Astrocyte (in vitro differentiated cells and primary cell): ENCODE measurements at places on chromosomes 7 and 10.

DNA sequence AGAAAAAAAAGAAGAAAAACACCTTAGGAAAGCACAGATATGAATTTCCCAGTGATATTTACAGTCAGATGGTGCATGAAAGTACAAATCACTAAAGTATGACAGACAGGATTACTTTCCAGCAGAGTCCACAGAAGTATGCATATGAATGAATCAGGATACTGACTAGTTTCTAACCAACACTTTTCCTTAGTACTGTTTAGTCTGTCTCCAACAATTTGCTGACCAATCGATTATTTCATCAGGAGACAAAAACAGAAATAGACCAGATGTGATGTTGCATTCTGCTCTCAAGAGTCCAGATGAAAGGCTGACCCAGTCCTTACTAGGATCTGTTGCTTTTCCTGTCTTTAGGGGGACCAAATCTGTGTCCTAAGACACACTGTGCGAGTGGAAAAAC is 14.6 kb downstream of the SLC35B4 start:
- peak; percentile 16 for DNase-seq

- DNase-seq: no peak
Measured at GRCh38 chr7:2228921-2229320, 3.8 kb downstream of the MAD1L1 start.

GRCh38 chr10:70903262-70903921 is 15.0 kb upstream of the PCBD1 start:
- no peak for DNase-seq

DNA sequence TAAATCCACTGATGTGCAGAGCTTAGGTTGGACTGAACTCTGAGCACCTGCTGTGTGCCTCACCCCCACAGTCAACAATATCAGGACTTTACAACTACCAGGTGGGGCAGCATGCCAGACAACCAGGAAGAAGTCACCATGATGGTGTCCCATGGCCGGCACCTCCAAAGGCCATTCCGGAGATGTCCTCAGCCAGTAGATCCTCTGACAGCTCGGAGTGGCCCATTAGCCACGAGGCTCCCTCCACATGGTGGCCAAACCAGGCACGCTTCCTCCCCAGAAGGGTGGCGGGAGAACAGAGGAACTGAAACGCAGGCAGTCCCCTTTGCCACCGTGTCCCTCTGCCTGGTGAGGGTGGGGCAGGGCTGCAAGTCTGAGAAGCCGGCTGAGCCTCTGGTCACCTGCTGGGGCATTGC is 390.0 kb downstream of the TNS3 start:
- no peak for DNase-seq

DNA sequence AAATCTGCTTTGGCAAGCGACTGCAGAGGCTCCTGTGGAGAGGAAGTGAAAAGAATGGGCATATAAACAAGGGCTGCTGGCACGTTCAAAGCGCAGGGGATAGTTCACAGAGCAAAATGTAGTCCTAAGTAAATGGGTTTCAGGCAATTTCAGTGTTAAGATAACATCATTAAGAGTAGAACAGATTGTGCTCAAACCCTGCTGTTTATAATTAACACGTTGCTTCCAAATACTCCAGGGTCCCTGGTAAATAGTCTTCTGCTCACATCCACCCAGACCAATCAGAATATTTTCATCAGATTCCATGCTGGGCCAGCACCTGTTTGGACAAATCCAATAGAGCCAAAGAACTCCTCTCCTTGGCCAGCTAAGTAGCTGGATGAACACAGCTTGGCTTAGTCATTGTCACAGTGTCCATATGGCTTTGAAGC is 81.4 kb downstream of the ORC5 start:
- DNase-seq: no peak

- peak; percentile 14 for DNase-seq
Measured at GRCh38 chr7:87345962-87346371, 503 bp downstream of the CROT start.

DNA sequence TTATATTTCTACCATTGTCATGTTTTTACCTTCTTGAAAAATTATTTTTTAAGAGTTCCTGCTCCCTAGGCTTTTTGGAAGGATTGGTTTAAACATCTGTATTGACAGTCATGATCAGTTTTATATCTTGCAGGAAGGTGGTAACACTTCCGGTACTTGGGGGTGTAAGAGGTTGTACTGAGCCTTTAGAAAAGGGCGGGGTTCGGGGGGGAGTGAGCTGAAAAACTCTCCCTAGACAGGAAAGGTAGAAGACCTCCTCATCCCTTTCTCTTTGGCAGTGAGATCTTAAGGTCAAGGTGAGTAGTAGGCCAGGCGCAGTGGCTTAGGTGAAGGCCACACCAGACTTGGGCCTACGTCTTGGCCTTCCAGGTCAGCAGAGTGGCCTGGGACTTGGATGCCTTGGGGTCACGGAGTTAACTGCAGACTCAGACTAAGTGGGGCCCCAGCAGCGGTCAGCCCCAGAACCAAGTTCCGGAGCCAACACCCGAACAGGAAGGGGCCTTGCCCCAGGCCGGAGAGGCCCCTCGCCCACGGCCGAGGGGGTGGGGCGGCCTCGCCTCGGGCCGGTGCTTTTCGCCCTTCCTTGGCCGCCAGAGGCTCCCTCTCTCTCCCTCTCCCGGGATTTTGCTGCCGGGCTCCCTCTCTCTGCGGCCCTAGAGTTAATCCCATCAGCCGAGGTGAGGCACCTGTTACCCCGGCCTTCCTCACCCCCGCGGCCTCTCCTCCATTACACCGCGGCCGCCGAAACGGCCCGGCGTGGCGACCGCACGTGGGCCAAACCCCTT is at the start of gene PPP1R9A:
Gene PPP1R9A (plus strand): TSS at position 569 of the 785 bp plus-strand sequence. CDS start 2,520 bp downstream, outside the sequence.
- DNase-seq: peak; percentile 20

DNA sequence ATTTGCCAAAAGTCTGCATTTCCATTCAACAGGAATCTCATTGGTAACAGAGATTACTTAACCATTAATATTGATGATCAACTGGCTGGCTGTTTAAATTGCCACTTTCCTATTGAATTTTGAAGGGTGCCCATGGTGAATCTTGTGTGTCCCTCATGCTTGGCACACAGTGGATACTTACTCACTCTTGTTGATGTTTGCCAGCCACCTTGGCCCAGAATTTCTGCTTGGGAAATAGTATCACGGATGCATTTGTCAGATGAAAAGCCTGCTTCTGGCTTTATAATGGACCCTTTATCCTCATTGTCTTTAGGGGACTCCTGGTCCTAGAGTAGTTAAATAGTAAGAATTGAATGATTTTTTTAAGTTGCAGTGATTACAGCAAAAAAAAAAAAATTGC is 52.0 kb downstream of the MMRN2 start:
- DNase-seq: no peak

DNA sequence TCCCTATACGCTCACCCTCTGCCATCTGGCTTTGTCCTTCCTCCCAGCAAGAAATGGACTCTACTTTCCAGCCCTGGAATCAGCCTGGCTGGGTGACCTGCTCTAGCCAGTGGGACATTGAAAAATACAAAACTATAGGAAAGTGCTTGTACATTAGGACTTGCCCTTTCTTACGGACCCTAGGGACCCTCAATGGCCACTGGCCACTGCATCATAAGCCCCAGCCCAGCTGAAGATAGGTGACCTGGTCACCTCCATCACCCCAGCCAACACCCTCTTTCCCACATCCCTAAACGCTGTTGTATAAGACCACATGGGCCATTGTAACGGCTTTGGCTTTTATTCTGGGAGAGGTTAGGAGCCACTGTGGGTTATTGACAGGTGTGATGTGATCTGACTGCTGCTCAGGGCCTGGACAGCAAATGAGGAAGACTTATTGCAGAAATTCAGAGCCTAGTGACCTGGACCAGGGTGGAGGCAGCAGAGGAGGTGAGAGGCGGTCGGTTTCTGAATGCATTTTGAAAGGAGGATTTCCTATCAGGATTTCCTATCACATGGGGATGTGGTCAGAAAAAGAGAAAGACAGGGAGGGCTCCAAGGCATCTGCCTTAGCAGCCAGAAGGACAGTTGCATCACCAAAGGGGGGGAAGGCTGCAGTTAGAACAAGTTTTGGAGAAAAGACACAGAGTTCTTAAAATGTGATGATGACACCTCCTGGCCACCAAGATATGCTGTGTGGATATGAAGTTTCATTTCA is 2.2 kb upstream of the LMBR1 start:
- no peak for DNase-seq

GRCh38 chr7:3162289-3162688 is 118.6 kb upstream of the CARD11 start:
- no peak for DNase-seq

DNA sequence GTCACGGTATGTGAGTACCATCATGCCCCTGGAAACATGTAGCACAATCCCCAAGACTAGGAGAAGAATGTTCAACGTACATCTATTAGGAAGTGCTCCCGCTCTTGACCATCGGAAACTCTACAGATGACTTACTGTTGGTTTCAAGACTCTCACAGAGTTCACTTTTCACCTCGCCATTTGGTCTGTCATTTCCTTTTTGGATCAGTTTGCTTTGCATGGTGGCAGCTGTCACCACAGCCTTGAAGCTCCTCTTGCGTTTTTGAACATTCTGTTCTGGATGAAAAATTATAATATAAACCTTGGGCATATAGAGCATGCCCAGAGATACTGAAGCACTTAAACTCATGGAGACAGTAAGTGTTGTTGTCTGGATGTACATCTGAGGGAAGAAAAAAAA is 806.8 kb downstream of the GRM8 start:
- no peak for DNase-seq

GRCh38 chr7:29265208-29265923 is 70.8 kb downstream of the CHN2 start:
- DNase-seq: peak; percentile 49

DNA sequence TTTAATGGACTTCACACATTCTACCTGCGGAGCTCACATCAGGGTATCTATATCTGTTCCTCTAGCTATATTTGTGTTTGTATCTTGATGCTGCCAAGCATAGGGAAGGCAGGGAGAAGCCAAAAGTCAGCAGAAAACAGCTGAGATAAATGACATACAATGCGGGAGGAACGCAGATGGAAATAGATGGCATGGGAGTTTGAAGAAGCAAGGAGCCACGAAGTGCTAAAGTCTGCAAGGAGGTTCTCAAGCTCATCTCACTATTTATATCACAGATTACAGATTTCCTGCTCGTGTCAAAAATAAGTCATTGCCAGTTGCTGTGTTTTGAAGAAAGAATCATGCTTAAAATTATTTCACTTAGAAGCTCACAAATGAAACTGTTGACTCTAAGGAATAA is 180.5 kb downstream of the DPP6 start:
- no peak for DNase-seq

- DNase-seq: no peak
Measured at GRCh38 chr7:365593-365992, 75.6 kb downstream of the FOXL3 start.

- peak; percentile 69 for DNase-seq
Measured at GRCh38 chr7:130896898-130897514, 163.0 kb upstream of the KLF14 start.

- no peak for DNase-seq
Measured at GRCh38 chr7:136116186-136116585, 139.0 kb upstream of the MTPN start.

- DNase-seq: no peak
Measured at GRCh38 chr7:27166531-27167505, 1.5 kb upstream of the HOXA9 start.

DNA sequence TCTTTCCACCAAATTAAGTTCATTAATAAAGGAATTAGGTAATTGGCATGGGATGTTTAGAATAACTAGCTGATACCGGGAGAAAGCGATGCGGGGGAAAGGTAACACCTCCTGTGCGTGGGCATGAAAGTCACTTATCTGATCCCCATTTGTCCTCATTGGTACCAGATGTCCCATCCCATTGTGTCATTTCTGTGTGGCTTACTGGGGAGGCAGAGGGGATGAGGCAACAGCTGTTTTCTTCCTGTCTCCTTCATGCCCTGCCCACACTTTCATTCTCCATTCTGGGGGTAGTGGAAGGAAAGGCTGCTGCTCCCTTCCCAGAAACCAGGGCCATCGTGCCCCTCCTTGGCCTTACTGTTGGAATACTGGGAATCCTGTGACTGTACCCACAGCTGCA is 27.1 kb downstream of the EEPD1 start:
- DNase-seq: no peak

DNA sequence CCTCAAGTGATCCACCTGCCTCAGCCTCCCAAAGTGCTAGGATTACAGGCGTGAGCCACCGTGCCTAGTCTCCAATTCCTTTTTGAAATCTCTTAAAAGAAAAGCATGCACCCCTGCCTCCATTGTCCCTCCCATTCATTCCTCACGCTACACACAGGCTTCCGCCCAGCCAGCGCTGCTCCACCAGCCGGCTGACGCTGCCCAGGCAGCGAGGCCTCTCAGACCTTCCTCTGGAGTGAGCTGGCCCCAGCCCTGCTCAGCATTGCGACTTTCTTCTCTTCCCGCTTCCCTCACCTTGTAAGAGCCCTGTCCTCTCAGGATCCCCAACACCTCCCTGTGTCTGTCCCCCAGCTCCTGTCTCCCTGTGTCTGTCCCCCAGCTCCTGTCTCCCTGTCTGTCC is 23.6 kb downstream of the RGS10 start:
- no peak for DNase-seq

GRCh38 chr10:112898540-112899390 is 51.3 kb upstream of the TCF7L2 start:
- peak; percentile 74 for DNase-seq

- DNase-seq: no peak
Measured at GRCh38 chr7:3427957-3428356, 126.9 kb downstream of the SDK1 start.

DNA sequence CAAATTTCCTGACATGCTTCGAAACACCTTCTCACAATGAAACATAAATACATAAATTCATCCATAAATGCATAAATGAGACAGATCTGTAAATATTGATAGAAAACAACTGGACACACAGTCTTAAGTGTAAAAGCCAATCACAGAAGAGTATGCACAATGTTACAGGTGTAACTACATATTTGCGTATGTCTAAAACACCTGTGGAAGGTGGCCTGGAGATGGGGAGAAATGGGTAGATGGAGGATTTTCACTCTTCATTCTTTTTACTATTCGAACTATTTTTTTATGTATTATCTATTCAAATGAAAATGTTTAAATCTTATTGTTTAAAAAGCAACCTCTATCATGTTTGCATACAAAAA is 860 bp downstream of the IQUB start:
- DNase-seq: no peak

DNA sequence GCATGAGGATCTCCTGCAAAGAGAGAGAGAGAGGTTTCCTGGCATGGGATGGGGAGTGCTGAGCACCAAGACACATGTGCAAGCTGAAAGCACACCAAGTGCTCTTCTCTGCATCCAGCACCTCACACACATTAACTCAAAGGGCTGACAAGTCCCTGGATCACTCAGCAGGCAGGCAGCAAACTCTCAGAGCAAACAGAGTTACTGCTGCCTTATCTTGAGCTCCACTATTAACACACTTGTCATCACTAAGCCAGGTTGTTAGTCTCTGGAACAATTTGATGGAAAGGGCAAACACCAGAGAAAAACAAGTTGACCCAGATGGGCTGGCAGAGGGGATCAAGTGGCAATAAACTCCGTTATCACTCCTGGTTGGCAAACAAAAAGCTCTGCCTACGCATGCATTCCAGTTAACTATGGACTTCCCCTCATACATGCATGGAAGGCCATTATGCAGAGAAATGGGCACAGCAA is 349.9 kb downstream of the KCNMA1 start:
- no peak for DNase-seq

- no peak for DNase-seq
Measured at GRCh38 chr10:20146004-20146403, 329.8 kb downstream of the PLXDC2 start.
